ENCODE measurements at places on chromosomes 5 and 9.

DNA sequence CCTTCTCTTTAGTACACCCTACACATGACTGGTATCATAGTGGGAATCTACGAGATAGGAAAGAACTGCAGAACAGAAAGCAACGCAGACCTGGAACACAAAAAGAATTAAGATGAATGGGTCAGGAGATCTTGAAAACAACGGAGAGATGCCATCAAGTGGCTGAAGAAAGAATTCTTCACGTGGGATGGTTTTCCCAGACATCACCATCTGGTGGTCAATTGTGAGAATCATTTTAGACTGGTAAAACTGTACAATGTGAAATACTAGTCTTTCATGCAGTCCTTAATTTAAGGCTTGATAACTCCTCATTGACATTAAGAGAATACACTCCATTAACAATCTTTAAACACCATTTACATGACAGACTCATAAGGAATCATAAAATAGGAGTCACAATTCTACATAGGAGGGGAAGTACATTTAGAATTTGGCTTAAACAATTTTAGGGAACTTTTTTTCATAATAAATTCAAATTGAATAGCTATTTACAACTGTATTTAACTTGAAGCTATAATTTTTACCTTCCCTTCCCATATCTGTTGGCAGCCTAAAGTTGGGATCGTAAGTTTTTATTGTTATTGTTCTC lies 128.4 kb upstream of the TRPM3 start:
- no peak for DNase-seq

DNA sequence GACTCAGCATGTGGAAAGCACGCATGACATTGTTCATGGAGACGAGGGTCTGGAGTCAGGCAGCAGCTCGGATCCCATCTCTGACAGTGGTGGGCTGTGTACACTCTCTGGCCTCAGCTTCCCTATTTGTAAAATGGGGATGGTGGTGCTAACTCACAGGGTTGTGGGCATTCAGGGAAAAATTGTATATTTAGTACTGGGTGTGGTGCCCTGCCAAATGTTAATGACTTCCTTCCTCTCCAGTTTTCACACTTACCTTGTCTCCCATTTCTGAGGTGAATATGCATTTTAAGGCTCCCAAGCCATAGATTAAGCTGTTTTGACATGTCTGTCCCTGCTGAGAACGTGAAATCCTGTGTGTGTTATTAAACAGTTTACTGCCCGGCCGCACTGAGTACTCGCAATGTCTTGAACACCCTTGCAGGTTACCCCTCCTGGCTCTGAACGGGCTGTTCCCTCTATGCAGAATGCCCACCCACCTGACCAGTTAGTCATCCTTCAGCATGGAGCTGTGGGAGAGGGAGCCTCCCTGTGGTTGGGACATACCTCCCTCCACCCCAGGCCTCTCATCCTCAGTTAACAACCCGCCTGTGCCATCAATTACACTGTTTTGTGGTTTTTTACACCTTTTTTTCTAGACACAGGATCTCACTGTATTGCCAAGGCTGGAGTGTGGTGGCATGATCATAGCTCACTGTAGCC lies 25.8 kb downstream of the TJP2 start:
- no peak for DNase-seq

DNA sequence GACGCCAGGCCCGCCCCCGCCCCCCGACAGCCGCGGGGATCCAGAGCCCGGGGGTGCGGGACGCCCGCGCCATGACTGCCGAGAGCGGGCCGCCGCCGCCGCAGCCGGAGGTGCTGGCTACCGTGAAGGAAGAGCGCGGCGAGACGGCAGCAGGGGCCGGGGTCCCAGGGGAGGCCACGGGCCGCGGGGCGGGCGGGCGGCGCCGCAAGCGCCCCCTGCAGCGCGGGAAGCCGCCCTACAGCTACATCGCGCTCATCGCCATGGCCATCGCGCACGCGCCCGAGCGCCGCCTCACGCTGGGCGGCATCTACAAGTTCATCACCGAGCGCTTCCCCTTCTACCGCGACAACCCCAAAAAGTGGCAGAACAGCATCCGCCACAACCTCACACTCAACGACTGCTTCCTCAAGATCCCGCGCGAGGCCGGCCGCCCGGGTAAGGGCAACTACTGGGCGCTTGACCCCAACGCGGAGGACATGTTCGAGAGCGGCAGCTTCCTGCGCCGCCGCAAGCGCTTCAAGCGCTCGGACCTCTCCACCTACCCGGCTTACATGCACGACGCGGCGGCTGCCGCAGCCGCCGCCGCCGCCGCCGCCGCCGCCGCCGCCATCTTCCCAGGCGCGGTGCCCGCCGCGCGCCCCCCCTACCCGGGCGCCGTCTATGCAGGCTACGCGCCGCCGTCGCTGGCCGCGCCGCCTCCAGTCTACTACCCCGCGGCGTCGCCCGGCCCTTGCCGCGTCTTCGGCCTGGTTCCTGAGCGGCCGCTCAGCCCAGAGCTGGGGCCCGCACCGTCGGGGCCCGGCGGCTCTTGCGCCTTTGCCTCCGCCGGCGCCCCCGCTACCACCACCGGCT lies 1.0 kb downstream of the FOXE1 start:
- DNase-seq: peak; percentile 59

- no peak for DNase-seq
These were observed 162.5 kb downstream of the ZNF462 start for GRCh38 chr9:107025260-107026035.

GRCh38 chr5:173501271-173501670 lies 115.2 kb downstream of the BOD1 start:
- DNase-seq: no peak

- no peak for DNase-seq
These were observed 54.1 kb upstream of the FYB1 start for GRCh38 chr5:39273314-39273954.

DNA sequence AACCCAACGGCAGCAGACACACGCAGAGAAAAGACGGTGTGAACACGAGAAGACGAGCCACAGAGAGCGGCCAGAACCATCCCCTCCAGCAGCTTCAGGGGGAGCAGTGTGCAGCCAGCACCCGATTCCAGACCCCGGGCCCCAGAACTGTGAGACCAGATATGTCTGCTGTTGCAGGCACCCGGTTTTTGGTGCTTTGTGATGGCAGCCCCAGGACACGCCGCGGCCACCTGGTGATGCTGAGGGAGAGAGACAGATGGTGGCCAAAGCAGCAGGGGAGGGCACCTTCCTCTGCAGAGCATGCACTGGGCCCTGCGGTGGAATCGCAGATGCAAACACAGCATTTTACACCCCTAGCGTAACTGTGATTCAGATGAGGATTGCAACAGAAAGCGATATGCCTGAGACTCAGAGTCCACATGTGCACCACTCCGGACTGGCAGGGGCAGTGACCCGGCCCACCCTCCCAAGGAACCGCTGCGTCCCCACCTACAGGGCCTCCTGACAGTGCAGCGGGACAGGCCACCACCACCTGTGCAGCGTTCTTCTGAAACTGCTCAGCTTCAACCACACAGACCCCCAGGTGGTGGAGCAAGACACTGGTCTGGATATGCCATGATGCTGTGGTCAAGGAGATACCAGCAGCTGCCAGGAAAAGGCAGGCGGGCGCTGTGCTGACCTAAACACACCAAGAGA lies 24.0 kb downstream of the ZDHHC11B start:
- no peak for DNase-seq

DNA sequence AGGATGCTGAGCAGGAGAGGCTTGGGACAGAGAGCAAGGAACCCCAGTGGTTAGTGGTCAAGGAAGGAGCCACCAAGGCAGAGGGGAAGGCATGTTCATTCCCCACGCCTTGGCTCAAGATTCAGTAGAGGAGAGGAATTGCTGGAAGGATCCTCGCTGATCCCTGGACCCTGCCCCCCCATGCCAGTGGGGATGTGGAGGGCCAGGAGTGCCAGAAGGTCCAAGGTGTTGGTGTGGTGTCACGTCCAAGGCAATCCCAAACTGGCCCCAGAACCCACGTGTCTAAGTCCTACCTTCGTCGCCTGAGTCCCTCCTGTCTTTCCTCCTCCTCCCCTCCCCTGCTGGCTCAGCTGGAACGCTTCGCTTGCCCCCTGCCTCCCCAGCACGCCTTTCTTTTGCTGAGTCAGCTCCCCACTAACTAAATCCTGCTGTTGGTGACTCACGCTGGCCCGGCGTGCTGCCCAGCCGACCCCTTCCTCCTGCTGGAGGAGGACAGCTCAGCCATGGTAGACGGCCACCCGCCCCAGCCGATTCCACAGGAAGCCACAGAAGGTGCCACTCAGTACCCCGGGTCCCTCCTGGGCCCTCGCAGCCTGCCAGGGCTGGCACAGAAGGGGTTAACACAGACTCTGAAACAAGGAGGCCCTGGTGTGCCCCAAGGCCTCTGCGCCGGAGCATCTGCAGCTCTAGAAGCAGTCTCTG lies 37.6 kb upstream of the ORM1 start:
- no peak for DNase-seq

GRCh38 chr5:133063965-133064364 lies 12.2 kb downstream of the HSPA4 start:
- DNase-seq: no peak

- no peak for DNase-seq
These were observed 563 bp downstream of the SNAPC4 start for GRCh38 chr9:136399176-136400037.

GRCh38 chr5:81553567-81554212 lies 159.8 kb upstream of the ACOT12 start:
- no peak for DNase-seq

Data from stimulated activated CD4-positive, alpha-beta T cell treated with anti-CD3 and anti-CD28 coated beads, Interleukin-12 subunit alpha, Interleukin-12 subunit beta, amount 100 ng/mL, for 48 hours (primary cell).